ENCODE measurements at places on chromosomes 2 and 18.

- DNase-seq = peak; percentile 80
Measured at GRCh38 chr2:38442643-38443541, 65.8 kb upstream of the ATL2 start.

DNA sequence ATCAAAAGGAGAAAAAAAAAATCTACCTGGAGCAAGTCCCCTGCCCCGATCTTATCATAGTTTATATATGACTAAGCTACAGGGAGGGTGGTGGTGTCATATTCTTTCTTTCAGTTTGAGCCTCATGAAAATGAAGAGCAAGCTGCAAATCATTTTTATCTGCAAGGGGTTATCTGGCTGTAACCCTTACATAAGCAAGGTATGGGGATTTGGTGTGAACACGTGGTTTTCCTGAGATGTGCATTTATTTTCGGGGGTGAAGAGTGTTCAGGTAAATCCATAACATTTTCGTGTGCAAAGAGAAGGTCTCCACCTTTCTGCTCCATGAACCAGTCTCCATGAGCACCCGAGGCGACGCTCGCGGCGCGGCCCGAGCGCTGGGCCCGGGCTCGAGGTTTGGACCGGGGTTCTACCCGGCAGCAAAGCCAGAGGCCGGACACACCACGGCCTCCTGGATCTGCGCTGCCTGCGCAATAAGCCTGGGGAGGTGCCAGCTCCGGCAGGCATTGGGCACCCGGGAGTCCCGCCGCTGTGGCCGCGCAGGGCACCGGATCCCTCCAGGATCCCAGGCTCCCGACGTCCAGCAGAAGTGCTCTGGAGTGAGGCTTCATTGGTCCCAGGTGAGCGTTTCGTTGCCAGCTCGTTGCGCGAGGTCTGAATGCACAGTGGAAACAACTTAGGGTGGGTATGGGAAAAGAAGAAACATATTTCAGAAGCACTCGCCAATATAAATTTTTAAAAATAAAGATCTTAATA is 36.1 kb upstream of the GPD2 start:
- DNase-seq = peak; percentile 88

DNA sequence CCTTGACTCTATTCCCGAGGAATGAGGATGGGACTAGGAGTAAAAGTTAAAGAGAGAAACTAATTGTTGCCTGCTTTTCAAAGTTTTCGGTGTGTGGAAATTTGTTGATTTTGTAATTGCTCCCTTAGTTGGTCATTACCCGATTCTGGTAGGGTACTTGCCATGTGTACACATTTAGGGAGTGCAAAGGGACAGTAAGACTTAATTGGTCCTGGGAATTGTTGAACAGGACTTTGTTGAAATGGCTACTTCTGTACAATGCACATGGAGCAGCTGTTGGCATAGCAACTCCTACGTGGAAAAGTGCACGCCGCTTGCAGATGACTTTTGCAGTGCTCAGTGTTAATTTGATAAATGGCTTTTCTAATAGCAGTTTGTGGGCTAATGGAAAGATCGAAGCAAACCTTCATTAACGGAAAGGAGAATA is 22.9 kb downstream of the EPAS1 start:
- no peak for DNase-seq

- no peak for DNase-seq
Measured at GRCh38 chr2:134220344-134220974, 33.4 kb upstream of the MGAT5 start.

- peak; percentile 71 for DNase-seq
Measured at GRCh38 chr18:26656944-26657536, 108.7 kb upstream of the KCTD1 start.

GRCh38 chr2:74093840-74094239 is 53.9 kb downstream of the BOLA3 start:
- no peak for DNase-seq

- DNase-seq = no peak
Measured at GRCh38 chr2:132875193-132875592, 205.2 kb upstream of the LYPD1 start.

DNA sequence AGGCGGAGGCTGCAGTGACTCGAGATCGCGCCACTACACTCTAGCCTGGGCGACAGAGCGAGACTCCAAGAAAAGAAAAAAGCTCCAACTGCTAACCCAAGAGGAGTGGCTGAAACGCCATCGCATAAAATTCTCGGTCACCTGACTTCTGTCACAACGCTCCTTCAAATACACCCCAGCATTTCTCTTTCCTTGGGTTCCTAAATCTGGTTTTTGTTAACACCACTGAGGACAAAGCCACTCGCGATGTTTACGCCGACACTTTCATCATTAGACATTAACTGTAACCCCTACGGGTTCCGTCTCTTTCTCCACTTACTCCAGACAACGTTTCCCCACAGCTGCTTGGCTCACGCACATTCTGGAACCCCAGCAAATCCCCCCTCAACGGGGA is 679 bp downstream of the CLK1 start:
- peak; percentile 32 for DNase-seq

GRCh38 chr18:63082366-63083019 is 237.1 kb downstream of the BCL2 start:
- DNase-seq = no peak

DNA sequence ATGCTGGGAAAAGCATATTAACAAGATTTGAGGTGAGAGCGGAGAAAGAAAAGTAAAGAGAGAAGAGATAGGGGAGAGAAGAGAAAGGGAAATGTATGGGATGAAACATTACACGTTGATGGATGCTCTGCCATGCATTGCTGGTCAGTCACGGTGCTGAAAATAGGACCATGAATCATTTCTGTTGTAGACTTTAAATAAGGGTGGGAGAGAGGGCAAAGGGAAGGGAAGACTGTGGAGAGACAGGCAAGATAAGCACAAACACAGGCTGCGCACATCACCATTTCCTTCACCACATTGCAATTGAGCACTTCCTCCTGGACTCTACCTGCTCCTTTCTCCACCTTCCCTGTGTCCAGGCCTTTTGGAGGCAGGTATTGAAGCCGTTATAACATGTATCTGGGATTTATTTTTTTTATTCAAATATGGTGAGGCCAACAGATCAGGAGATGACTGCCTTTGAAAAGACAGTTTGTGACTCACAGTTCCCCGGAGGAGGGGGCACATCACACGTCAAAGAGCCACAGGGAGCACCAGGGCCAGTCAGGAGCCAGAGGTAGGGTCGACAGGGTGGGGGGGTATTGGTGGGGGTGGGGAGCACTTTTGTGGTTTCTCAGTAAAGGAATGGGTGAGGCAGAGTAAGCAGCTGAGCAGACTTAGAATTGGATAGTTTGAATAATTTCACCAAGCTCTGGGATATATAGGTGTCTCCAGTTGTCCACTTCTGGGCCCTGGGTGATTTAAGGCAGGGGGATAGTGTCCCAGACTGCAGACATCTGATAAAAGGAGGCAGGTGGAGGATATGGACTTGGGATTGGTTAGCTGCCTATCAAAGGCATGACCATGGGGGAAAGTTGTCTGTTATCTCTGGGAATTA is 372.8 kb upstream of the ST6GAL2 start:
- DNase-seq = no peak

DNA sequence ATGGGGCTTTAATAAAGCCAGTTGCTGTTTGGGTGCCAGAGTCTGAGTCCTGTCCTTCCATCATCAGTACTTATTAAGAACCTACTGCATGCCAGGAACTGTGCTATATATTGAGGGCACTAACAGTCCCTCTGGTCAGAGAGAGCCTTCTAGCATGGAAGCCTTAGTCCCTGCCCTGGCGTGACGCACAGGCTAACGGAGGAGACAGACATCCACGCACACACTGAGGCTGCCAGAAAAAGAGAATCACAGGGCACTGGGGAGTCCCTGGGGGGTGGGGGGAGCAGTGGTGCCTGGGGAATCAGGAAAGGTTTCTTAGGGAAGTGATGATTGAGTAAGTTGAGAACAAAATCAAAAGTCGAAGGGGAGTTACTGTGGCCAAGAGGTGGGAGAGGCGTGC is 31.5 kb downstream of the CTIF start:
- DNase-seq = no peak

GRCh38 chr2:102975996-102976975 is 214.5 kb downstream of the TMEM182 start:
- DNase-seq = peak; percentile 52

DNA sequence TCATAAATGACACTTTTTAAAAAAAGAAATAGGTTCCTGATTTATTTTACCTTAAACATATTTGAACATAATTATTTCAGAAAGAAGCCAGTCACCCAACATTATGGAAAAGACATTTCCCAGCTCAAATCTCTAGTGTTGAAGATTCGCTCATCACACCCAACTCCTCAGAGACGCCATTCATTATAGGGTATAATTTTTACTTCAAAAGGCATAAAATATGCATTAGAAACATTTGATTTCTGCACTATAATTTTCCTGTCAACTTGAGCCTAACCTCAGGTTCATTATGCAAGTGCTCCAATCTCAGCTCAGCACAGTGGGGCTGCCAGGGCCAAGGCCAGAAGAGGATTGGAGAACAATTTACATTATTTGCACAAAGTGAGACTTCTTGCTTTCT is 58.8 kb upstream of the TTN start:
- no peak for DNase-seq

DNA sequence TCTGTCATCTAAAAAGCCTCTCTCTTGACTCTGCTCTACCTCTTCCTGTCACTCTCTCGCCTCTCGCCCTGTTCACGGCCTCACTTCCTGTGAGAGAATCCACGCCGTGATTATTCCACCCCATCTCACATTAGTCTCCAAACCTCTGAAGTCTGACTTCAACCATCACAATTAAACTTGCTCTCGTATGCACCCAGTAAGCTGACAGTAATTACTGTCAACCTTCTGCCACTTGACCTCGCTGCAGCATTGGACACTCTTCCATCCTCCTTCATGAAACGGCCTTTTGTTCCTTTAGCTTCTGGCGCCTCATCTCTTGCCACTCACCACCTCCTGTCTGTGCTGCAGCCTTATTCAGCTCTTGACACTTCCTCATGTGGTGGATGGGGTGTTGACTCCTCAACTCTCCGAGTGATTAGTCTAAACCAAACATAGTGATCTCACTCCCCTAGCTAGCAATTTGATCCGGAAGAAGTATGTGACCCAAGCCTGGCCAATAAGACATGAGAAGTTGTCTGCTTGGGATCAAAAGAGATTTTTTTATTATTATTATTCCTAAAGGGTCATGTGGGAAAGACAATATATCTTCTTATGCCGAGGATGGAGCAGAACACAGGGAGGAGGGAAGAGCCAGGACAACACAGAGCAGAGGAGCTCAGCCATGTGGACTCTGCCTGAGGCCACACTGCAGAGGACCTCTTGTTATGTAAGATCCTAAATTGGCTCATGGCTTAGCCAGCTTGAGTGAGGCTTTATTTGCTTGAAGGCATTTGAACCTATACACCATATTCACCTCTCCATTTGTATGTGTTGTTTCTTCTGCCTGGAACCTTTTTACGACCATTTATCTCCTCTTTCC is 38.4 kb upstream of the MYO1B start:
- peak; percentile 50 for DNase-seq

DNA sequence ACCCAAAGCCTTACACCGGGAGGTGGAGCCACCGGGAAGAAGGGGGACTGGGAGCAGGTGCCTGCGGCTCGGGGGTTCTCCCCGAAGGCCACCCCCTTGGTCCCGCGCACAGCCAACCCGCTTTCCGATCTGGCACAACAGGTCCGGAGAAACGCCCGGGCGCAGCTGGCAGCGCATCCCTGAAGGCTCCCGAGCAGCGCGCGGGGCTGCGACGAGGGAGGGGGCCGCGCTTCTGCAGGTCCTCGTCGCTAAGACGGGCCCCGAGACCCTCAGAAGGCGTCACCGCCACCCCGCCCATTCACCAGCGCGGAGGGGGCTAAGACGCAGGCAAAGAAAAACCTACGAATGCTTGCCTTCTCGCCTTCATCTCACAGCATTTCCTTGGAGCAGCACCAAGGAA is 1.8 kb downstream of the CBLN2 start:
- peak; percentile 10 for DNase-seq

DNA sequence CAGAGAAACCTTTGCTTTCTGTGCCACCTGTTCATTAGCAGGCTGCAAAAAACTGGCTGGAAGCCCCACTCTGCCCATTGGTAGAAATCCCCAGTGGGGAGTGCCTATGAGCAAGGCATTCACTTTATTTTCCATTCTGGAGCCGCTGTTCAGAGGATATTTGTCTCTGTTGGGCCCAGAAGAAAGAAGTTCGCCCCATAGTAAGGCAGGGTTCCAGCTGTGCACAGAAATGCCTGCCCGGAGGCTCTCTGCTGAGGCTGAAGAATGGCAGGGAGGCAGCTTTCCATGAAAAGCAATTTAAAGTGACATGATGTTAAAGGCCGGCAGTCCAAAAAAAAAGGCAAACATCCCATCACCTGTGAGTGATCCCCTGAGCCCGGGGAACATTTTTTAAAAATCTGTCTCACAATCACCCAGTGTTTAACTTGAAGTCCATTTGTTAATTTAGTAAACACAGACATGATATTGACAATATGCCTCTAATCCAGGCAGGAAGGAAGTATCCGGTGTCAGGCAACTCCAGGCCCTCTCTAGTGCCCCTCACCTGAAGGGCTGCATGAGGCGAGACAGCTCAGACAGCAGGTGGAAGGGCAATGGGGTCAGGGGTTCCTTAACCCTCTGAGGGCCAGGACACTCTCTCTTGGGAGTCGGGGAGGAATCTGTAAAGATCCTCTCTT is 265.1 kb upstream of the SIX2 start:
- no peak for DNase-seq

- DNase-seq = peak; percentile 78
Measured at GRCh38 chr2:232203936-232204335, 174.6 kb upstream of the ALPP start.

- DNase-seq = no peak
Measured at GRCh38 chr2:1937480-1937879, 193.2 kb upstream of the PXDN start.

Measured in kidney tubule cell (primary cell).